ENCODE measurements at places on chromosomes 6 and 20.

- no peak for DNase-seq
Measured at GRCh38 chr6:2522521-2522920, 228.2 kb downstream of the MYLK4 start.

DNA sequence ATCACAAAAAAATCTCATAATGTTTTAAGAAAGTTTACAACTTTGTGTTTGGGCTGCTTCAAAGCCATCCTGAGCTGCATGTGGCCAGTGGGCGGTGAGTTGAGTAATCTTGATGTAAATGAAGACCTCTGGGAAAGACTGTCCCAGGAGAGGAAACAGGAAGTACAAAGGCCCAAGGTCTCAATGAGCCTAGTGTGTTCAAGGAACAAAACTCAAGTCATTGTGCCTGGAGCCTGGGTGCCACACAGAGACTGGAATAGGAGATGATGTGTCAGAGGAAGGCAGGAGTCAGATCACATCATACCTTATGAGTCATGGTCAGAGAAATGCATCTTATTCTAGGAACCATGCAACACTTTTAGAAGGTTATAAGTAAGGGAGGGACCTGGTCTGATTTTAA, 51.5 kb downstream of the COL19A1 start:
- DNase-seq: no peak

DNA sequence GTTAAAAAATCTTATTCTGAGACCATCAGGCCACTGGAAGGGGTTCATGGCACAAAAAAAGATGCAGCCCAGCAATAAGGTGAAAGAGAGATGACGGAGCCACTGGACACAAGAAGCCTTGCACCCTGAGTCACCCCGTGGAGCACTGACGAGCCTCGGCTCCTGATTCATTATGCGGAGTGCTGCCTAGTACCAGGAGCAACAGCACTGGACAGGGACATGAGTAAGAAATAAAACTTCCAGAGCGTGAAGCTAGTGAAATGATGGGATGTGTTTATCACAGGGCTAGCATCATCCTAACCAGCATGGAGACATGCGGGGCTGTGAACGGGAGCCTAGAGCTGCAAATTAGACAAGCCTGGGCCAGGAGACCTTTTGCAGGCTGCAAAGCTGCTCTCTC, 53.3 kb downstream of the RNASET2 start:
- DNase-seq: no peak

DNA sequence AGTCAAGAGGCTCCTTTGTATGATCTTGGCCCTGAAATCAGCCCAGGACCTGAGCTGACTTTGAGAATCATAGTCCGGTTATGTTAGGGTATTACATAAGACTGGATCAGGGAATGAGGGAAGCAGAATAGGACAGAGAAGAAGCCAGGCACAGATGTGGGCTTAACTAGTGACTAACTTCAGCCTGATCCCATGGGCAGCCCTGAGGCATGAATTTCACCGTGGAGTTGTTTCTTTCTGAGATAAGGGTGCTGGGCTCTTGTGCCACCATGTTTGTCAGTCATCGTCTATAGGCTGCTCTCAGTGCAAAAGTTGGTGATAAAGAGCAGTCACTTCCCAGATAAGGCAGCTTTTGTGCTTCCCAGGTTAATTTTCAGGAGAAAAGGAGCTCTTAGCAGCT, 544.7 kb upstream of the SPTLC3 start:
- DNase-seq: no peak

DNA sequence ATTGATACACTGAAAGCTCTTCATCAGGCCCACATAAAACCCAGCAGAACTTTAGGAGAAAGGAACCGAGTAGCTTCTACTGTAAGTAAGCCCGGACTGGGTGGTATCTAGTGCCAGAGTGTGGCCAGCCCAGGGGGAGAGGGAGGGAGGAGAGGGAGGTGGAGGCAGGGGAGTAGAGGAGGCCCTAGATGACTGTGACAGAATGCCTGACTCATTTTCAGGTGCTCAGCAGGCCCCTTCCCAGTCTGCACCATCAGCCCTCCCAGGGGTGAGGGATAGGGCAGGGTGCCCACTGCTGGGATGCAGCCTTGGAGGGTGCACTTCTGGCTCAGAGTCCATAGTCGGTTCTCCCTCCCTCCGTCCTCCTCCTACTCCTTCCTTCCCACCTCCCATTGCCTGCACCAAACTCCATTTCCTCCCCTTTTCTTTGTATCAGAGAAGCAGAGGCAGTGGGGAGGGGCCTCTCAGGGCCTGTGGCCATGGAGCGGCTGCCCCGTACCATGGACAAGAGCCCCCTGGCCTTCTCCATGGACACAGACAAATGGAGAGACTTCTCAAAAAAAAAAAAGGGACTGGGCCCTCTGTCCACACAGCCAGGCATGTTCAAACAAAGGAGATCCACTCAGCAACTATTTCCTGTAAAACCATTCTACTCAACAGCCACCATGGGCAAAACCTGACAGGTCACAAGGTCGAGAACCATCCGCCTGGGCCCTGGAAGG, 184.9 kb upstream of the SNX9 start:
- DNase-seq: no peak

DNA sequence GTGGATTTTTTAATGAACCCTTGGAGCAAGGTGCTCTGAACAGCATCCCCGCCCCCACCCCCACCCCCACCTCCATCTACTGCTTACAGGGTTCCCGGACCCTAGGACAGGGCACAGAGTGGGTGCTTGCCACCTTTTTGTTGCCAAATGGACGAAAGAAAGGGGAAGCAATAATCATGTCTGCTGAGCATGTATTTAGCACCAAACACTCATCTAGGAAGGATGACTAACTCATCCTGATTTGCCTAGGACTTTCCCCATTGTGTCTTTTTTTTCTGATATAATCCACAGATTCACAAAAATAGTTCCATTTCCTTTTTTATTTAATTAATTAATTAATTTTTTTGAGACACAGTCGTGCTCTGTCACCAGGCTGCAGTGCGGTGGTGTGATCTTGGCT, 1.2 kb upstream of the PLTP start:
- DNase-seq: no peak

- DNase-seq: no peak
Measured at GRCh38 chr20:47506335-47506734, 4.6 kb downstream of the NCOA3 start.

- DNase-seq: no peak
Measured at GRCh38 chr6:129353067-129353466, 356.9 kb downstream of the ARHGAP18 start.

GRCh38 chr20:31488115-31488514, 13.0 kb downstream of the REM1 start:
- no peak for DNase-seq

- no peak for DNase-seq
Measured at GRCh38 chr6:74979065-74979766, 226.6 kb downstream of the COL12A1 start.

- DNase-seq: no peak
Measured at GRCh38 chr20:19125508-19125907, 86.9 kb upstream of the SLC24A3 start.

DNA sequence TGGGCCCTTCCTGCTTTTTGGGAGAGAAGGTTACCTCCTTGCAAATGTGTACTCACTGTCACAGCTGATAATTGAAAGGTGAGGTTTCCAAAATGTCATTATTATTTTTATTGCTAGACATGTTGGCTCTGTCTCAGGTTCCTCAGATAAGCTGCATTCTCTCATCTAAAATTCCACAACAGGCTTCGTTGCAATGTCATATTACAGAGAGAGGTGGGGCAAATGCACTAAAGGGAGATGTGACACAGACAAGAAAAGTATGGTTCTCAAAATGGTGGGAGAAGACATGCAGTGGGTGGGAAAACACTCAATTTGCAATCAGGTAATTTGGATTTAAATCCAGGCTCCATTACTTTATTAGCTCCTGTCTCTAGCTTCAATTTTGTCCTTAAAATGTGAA, 256.4 kb upstream of the POU3F2 start:
- no peak for DNase-seq

DNA sequence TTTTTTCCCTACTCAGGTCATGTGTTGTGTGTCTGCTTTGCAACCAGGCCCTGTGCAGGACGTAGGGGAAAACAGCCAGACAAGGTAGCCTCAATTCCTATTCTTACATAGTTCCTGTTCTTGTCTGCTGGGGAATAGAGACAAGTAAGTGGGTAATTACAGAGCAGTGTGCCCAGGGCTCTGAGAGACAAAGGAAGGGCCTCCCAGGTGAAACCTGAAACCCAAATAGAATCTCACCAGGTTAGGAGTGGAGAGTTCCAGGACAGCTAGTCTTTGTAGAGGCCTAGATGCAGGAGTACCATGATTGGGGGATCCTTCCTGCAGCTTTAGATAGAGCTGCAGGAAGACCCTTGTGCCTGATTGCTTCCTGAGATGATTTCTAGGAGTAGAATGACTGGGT, 48.4 kb downstream of the DHX35 start:
- DNase-seq: no peak

DNA sequence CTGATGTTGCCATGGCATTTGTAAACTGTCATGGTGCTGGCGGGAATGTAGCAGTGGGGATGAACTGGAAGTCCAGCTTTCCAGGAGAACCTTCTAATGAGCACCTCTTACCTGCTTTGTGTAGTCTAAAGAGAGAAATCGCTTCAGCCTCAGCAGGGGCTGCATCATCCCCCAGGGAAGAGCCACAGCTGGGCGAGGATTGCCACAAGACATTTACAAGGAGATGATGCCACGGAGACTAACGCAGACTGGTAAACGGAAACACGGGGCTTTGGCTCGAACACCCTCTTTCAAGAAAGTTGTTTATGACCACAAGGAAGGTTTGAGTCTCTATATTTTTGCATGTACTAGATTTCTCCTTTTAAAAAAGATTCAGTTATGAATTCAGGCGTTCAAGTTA, 72.9 kb downstream of the CDH26 start:
- no peak for DNase-seq

GRCh38 chr6:5125152-5126006, 40.2 kb downstream of the PPP1R3G start:
- DNase-seq: no peak

GRCh38 chr6:19836799-19837510, at the start of gene ID4:
ID4 (plus strand) TSS chr6:19837370; CDS start chr6:19837755, 385 bp downstream.
- no peak for DNase-seq

DNA sequence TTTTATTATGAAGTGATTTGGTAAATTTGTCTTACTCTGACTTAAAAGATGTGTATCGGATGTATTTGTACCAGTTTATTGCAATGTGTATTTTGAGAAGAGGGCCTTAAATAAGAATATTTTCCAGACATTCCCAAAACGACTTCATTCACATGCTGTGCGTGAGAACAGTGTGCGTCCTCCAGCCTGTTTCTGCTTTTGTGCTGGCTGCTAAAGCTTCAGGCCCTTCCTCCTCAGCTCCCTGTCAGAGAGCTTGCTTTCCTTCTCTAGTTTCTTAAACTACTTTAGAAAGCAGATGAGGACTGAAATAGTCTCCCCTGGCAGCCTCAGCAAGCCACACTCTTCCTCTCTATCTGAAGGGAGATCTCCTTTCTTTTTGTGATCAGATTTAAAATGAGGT, 157.8 kb downstream of the SAMD5 start:
- DNase-seq: no peak

DNA sequence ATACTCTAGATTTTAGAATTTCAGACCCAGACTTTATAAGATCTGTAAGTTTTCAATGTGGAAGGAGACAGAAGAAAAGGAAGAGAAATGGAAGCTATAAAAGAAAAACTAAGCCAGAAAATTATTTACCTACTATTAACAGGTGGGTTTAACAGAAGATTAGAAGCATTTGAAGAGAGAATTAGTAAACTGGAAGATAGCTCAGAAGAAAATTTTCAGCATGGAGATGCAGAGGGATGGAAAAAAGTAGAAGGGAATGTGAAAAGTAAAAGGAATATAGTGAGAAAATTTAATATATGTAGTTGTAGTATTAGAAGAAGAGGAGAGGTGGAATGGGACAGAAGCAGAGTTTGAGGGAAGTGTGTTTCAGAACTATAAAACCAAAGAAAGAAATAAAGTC, 56.1 kb downstream of the QKI start:
- no peak for DNase-seq

DNA sequence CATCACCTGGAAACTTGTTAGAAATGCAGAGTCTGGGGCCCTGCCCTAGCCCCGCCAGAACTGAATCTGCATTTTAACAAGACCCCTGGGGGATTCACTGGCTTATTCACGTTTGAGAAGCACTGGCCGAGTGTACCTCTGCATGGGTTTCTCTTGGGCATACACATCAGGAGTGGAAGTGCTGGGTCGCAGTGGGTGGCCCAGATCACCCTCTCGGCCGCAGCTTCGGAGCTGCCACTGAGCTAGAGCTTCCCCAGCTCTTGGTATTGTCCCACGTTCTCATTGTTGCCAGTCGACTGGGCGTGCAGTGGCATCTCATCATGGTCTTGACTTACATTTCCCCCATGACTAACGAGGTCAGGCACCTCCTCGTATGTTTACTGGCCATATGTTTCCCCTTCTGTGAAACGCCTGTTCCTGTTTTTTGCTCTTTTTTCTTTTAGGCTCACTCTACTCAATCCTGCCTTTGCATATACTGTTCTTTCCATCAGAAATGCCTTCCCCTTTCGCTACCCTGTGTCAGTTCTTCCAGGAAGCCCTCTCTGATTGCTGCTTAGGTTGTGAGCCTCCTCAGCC, 3.0 kb upstream of the DLGAP4 start:
- DNase-seq: no peak

GRCh38 chr20:38714308-38714707, 10.0 kb upstream of the SLC32A1 start:
- DNase-seq: no peak

- no peak for DNase-seq
Measured at GRCh38 chr6:57064809-57065208, 18.3 kb downstream of the KIAA1586 start.

GRCh38 chr6:85458782-85459181, 8.9 kb downstream of the NT5E start:
- DNase-seq: no peak

DNA sequence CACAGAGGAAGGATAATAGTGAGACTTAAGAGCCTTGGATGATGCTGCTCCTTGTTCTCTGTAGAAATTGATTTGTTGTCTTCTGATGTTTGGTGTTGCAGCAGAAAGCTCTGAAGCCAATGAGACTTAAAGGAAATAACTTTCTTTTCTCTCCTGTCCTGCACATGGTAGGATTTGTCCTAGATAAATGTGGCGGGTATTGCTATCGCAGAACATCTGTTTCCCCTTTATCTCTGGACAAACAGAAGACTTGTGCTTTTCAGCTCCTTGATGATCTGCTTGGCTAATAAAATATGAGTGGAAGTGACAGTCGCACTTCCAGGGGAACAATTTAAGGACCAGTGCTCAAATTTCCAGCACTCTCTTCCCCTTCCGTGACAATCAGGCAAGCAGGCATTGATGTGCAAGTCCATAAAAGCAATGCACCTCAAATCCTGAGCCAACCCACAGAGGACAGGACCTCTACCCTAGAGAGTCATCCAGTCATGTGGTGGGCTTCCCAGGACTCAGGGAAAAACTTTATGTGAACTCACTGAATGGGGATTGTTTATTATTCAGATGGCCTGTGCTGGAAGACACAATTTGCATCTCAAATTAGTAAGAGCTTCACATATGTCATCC, 9.9 kb upstream of the NCR2 start:
- DNase-seq: no peak
